A172 (cell line): ENCODE measurements at places on chromosomes 7 and 10.

GRCh38 chr10:6228647-6229046, 25.9 kb downstream of the PFKFB3 start:
- peak; percentile 22 for DNase-seq

- DNase-seq: no peak
Observed at GRCh38 chr7:101680406-101681145, 51.5 kb upstream of the MYL10 start.

- DNase-seq: no peak
Observed at GRCh38 chr7:158771-159170, 33.6 kb upstream of the FAM20C start.

- no peak for DNase-seq
Observed at GRCh38 chr7:105642264-105642663, 61.0 kb upstream of the EFCAB10 start.

- no peak for DNase-seq
Observed at GRCh38 chr10:121708728-121709674, 110.8 kb upstream of the FGFR2 start.

DNA sequence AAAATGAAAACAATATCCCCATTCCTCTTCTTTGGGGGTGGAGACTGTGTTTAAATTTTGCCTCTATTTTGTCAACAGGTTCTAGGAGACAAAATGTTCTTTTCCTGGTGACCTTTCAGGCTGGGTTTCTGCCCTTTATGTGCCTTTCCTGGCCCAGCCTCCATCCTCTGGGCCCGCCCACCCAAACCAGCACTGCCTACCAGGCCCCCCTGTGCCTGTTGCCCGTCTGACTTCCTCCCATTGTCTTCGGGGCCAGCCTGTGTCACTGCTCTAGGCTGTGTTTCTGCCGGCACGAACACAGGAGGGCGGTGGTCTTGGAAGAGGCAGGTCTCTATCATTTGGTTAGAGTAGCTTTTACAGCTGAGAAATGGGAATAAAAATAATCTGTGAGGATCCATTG, 13.9 kb downstream of the TSPAN14 start:
- DNase-seq: no peak

DNA sequence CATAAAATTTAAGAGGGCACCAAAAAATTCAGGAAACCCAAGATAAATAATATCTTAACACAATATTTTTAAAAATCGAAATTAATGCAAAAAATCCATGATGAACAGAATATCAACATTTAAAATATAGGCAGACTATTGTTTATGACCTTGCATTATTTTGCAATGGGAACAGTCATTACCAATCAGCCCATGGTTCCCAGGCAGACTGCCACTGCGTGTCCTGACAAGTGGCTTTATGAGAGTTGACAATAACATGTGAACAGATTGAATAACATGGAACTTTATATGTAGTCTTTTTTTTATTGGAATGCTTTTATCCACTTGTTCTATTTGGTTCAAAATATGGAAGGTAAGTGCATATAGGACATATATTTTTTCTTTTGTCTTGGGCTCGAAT, 3.1 kb upstream of the AVPI1 start:
- DNase-seq: peak; percentile 16
